ENCODE measurements at places on chromosomes 4 and X.

DNA sequence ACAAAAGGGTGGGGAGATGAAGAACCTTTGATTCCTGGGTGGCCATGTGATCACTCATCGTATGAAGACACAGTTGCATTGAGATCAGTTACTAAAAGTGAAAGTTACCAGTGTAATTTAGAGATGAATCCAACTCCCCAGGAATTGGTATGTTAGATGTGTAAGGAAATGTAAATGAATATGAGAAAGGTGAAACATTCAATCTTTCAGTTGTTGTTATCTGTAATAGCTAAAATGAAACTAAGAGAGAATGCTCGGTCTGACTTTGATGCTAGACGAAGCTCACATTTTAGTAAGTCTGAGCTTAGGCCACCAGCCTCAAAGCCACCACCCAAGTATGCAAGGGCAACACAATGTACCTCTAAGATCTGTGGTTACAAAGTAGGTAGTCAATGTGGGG lies 194.3 kb upstream of the POF1B start:
- DNase-seq = peak; percentile 12
- H3K4me3 ChIP-seq = no peak overlapping the region

DNA sequence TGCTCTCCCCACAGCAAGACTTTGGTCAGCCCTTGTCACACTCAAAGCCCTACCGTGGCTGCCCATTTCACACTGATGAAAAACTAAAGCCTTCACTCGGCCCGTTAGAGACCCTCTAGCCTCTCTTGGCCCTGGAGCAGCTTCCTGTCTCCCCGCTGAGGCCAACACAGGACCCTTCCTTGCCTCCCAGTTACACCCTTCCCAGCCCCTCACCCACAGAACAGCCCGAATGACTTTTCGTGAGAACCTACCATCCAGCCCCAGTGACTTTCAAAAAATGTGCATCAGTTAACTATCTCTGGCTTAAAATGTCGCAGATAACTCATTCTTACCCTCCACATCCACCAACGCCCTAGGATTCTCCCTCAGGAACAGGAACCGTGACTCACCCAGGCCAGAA lies 756 bp upstream of the TAF9B start:
- no peaks in the 10 kb centered on the region for H3K36me3 ChIP-seq
- no peak overlapping the region for H3K27ac ChIP-seq
- no peaks in the 10 kb centered on the region for H3K27me3 ChIP-seq
- H3K4me1 ChIP-seq = no peaks in the 10 kb centered on the region

DNA sequence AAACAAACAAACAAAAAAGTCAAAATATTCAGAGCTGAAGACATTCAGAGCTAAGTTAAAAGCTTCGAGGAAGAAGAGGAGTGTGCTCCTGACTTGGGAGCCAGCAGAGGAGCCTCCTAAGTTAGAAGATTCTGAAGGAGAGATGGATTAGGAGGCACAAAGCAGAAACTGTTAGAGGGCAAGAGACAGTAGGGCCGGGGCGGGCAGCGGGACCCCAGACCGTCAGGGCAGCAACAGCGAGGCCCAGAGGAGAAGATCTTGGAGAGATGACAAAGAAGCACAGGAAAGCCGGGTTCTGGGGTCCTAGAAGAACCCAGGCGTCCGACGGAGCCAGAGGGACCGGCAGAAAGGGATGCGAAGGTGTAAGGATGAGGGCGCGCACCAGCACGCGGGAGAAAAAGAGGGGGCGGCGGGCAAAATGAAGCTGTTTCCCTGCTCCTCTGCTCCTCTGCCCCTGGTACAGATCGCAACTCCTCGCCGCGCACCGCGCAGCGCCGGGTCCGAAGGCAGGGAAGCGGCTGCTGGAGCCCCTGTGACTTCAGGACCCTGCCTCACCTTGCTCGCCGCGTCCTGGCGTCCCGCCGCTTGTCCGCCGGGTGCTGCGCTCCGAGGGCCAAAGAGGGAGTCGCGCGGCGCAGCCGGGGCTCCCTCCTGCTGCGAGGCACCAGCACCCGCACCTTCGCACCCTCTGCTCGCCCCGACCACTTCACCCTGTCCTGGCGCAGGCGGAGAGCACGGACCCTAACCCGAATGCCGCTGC lies 477 bp downstream of the KLHL13 start:
- no peak overlapping the region for H3K27ac ChIP-seq
- H3K27me3 ChIP-seq = no peaks in the 10 kb centered on the region
- H3K4me1 ChIP-seq = no peaks in the 10 kb centered on the region
- H3K36me3 ChIP-seq = no peaks in the 10 kb centered on the region
- DNase-seq = no peak

GRCh38 chrX:15546745-15547144 lies 46.1 kb downstream of the BMX start:
- H3K4me1 ChIP-seq = no peaks in the 10 kb centered on the region
- no peak overlapping the region for H3K27ac ChIP-seq
- no peak for DNase-seq
- H3K4me3 ChIP-seq = no peak overlapping the region

- H3K4me1 ChIP-seq = peaks cover 24% of the 10 kb centered on the region
- DNase-seq = no peak
- no peaks in the 10 kb centered on the region for H3K27me3 ChIP-seq
- no peaks in the 10 kb centered on the region for H3K36me3 ChIP-seq
- H3K4me3 ChIP-seq = no peak overlapping the region
Measured at GRCh38 chr4:77922158-77923094, 59.8 kb downstream of the MRPL1 start.

GRCh38 chrX:19855700-19856381 lies 31.6 kb downstream of the SH3KBP1 start:
- H3K27ac ChIP-seq = peak overlapping the region; percentile 94
- no peaks in the 10 kb centered on the region for H3K27me3 ChIP-seq
- H3K36me3 ChIP-seq = no peaks in the 10 kb centered on the region
- DNase-seq = peak; percentile 21
- H3K4me1 ChIP-seq = peaks cover 21% of the 10 kb centered on the region

DNA sequence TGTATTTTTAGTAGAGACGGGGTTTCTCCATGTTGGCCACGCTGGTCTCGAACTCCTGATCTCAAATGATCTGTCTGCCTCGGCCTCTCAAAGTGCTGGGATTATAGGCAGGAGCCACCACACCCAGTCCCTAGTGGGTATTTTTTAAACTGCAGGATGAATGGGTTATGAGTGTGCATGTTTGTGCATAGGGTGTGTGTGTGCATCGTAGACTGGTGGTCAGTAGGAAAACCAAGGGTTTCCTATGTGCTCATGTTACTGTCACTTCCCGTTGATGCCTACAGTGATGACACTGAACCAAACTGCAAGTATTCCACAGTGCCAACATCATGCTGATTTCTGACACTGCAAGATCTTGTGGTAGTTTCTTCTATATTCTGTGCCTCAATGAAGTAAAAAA lies 41.1 kb downstream of the DDIT4L start:
- no peaks in the 10 kb centered on the region for H3K27me3 ChIP-seq
- DNase-seq = no peak
- peaks cover 5% of the 10 kb centered on the region for H3K4me1 ChIP-seq

GRCh38 chr4:166003811-166004210 lies 130.8 kb downstream of the TLL1 start:
- no peaks in the 10 kb centered on the region for H3K27me3 ChIP-seq
- no peaks in the 10 kb centered on the region for H3K36me3 ChIP-seq
- no peak for DNase-seq
- H3K4me3 ChIP-seq = no peak overlapping the region

GRCh38 chr4:103073792-103074438 lies 2.6 kb downstream of the SLC9B2 start:
- no peaks in the 10 kb centered on the region for H3K36me3 ChIP-seq
- H3K27ac ChIP-seq = peak overlapping the region; percentile 91
- H3K4me3 ChIP-seq = 0 out of 2 replicates have a peak overlapping the region, but pooled peaks have one; percentile 97
- no peaks in the 10 kb centered on the region for H3K27me3 ChIP-seq
- DNase-seq = no peak

DNA sequence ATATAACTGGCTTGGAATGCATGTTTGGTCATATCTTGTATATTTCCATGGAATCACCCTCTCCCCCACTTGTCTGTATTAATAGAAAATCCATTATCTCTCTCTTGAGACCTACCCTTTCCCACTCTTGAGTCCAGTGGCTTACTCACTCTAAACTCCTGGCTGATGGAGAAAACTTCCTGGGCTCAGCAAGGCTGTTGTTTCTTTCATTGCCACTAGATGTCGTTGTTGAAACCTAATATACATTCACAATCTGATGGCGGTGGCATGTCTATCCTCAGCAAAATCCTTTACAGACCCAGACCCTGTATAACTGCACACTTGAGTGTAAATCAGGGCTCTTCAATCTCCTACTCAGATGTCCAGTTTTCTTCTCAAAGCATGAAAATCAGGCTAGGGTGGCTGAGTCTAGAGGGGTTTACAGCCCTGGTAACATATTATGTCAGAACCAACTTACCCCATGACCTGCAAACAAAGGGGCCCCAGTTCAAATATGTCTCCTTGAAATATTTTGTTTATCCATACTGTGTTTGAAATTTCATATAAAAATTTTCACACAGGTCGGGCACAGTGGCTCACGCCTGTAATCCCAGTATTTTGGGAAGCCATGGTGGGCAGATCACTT lies 70.0 kb upstream of the FAM241A start:
- H3K36me3 ChIP-seq = no peaks in the 10 kb centered on the region
- no peak overlapping the region for H3K27ac ChIP-seq
- peak; percentile 59 for DNase-seq

GRCh38 chr4:86917212-86918039 lies 17.4 kb upstream of the AFF1 start:
- H3K4me3 ChIP-seq = no peak overlapping the region
- no peaks in the 10 kb centered on the region for H3K27me3 ChIP-seq
- no peaks in the 10 kb centered on the region for H3K36me3 ChIP-seq
- H3K27ac ChIP-seq = no peak overlapping the region
- no peaks in the 10 kb centered on the region for H3K4me1 ChIP-seq

- no peaks in the 10 kb centered on the region for H3K4me1 ChIP-seq
- H3K36me3 ChIP-seq = no peaks in the 10 kb centered on the region
- H3K27me3 ChIP-seq = no peaks in the 10 kb centered on the region
- no peak overlapping the region for H3K4me3 ChIP-seq
Measured at GRCh38 chr4:75889537-75890199, 12.6 kb downstream of the PPEF2 start.

DNA sequence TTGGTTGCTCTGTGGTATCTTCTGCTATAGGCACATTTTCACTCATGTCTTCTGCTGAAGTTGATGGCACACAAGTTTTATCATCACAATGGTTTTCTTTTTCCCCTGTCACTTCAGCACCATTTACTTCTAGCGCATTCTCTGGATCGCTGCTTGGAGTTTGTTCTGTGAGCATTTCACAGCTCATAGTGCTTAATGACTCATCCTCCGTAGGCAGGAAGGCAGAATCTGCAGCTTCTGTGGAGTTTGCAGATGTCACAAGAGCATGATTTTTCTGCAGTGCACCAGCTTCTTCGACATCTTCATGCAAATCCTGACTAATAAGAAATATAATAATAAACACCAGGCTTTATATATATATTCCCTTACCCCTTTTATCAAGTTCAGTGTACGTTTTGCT lies 83.6 kb downstream of the CHM start:
- H3K36me3 ChIP-seq = no peaks in the 10 kb centered on the region
- no peaks in the 10 kb centered on the region for H3K27me3 ChIP-seq
- H3K4me1 ChIP-seq = no peaks in the 10 kb centered on the region
- H3K4me3 ChIP-seq = no peak overlapping the region
- no peak overlapping the region for H3K27ac ChIP-seq
- no peak for DNase-seq

GRCh38 chrX:107763647-107764046 lies 11.9 kb downstream of the TSC22D3 start:
- H3K4me3 ChIP-seq = no peak overlapping the region
- H3K4me1 ChIP-seq = no peaks in the 10 kb centered on the region
- no peaks in the 10 kb centered on the region for H3K36me3 ChIP-seq
- DNase-seq = no peak
- no peaks in the 10 kb centered on the region for H3K27me3 ChIP-seq

- H3K36me3 ChIP-seq = no peaks in the 10 kb centered on the region
- no peak for DNase-seq
- H3K4me1 ChIP-seq = no peaks in the 10 kb centered on the region
- H3K4me3 ChIP-seq = no peak overlapping the region
- H3K27ac ChIP-seq = no peak overlapping the region
Measured at GRCh38 chrX:150913511-150913910, 15.0 kb upstream of the CD99L2 start.

GRCh38 chr4:126458993-126459392 lies 1144.2 kb downstream of the FAT4 start:
- DNase-seq = no peak
- H3K36me3 ChIP-seq = no peaks in the 10 kb centered on the region
- no peaks in the 10 kb centered on the region for H3K27me3 ChIP-seq
- no peak overlapping the region for H3K27ac ChIP-seq
- no peaks in the 10 kb centered on the region for H3K4me1 ChIP-seq

- no peak overlapping the region for H3K27ac ChIP-seq
- no peaks in the 10 kb centered on the region for H3K27me3 ChIP-seq
- DNase-seq = no peak
- no peaks in the 10 kb centered on the region for H3K4me1 ChIP-seq
- no peak overlapping the region for H3K4me3 ChIP-seq
- H3K36me3 ChIP-seq = no peaks in the 10 kb centered on the region
Measured at GRCh38 chrX:122026665-122027064, 979.3 kb downstream of the GLUD2 start.

- H3K36me3 ChIP-seq = no peaks in the 10 kb centered on the region
- no peaks in the 10 kb centered on the region for H3K4me1 ChIP-seq
- H3K27me3 ChIP-seq = no peaks in the 10 kb centered on the region
- H3K27ac ChIP-seq = no peak overlapping the region
Measured at GRCh38 chrX:69371159-69371558, 133.0 kb upstream of the NALF2 start.

DNA sequence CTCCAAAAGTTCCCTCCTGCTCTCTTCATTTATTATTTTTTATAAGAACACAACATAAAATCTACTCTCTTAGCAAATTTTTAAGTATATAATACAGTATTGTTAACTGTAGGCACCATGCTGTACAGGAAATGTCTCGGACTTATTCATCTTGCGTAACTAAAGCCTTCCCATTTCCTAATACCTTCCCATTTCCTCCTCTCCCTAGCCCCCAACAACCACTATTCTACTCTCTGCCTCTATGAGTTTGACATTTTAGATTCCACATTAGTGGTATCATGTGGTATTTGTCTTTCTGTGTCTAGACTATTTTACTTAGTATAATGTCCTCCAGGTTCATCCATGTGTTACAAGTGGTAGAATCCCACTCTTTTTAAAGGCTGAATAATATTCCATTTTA lies 15.8 kb upstream of the SYTL4 start:
- H3K36me3 ChIP-seq = no peaks in the 10 kb centered on the region
- H3K27ac ChIP-seq = no peak overlapping the region

DNA sequence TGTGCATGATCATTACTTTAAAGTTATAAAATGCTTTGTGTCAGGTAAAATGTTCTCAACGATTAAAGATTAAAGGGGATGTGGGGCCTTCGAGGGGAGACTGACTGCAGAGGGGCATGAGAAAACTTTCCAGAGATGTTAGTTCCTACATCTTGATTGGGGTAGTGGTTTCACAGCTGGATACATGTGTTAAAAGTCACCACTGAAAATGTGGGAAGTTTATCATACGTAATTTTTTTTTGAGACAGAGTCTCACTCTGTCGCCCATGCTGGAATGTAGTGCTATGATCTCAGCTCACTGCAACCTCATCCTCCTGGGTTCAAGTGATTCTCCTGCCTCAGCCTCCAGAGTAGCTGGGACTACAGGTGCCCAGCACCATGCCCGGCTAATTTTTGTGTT lies 79.5 kb downstream of the RBM47 start:
- no peak for DNase-seq
- H3K36me3 ChIP-seq = no peaks in the 10 kb centered on the region
- no peaks in the 10 kb centered on the region for H3K4me1 ChIP-seq
- H3K27me3 ChIP-seq = no peaks in the 10 kb centered on the region

- H3K4me3 ChIP-seq = no peak overlapping the region
- no peaks in the 10 kb centered on the region for H3K27me3 ChIP-seq
- DNase-seq = no peak
- H3K36me3 ChIP-seq = no peaks in the 10 kb centered on the region
Measured at GRCh38 chr4:39928538-39928937, 49.2 kb downstream of the PDS5A start.

GRCh38 chrX:134706138-134706537 lies 47.9 kb upstream of the PLAC1 start:
- no peaks in the 10 kb centered on the region for H3K27me3 ChIP-seq
- DNase-seq = no peak
- no peak overlapping the region for H3K4me3 ChIP-seq

All from MM.1S (cell line).